ENCODE measurements at places on chromosomes 11 and 22.
A peak's percentile ranks its signal among the peaks of the same experiment; 100 is the strongest.

DNA sequence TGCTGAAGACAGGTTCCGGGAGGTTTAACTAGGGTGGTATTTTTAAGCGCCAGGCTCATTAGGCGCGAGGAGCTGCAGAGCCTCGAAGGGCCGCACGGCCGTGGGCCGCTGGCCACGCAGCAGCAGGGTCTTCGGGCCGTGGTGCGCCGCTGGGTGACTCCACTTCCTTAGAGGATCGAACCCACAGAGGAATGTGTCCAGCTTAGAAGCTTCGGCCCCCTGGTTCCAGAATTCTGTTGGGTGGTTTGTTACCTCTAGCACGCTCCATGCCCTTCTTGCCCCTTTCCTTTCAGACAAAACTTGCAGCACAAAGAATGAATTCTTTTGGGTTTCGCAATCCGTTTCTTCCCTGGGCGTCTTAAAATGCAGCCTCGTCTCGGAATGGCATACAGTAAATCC is 773 bp upstream of the PATL1 start:
- no peak for DNase-seq

GRCh38 chr11:73323464-73323863 is 15.4 kb downstream of the ARHGEF17 start:
- DNase-seq, result peak; percentile 91

DNA sequence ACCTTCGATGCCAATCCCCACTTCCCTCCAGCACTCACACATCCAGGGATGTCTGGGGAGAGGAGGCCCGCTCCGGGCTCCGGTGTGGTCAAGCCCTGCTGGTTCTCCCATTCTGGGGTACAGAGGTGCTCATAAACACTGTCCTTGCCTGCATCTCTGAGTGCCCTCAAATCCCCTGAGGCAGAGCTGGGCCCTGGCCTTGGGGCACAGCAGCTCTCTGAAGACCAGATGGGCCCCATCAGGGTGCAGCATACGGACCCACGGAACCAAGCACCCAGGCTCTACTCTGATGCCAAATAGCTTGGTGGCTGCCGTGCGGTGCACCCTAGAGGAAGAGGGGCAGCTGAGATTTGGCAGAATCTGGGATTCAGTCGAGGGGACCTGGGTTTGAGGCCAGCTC is 35.7 kb upstream of the NNMT start:
- no peak for DNase-seq

DNA sequence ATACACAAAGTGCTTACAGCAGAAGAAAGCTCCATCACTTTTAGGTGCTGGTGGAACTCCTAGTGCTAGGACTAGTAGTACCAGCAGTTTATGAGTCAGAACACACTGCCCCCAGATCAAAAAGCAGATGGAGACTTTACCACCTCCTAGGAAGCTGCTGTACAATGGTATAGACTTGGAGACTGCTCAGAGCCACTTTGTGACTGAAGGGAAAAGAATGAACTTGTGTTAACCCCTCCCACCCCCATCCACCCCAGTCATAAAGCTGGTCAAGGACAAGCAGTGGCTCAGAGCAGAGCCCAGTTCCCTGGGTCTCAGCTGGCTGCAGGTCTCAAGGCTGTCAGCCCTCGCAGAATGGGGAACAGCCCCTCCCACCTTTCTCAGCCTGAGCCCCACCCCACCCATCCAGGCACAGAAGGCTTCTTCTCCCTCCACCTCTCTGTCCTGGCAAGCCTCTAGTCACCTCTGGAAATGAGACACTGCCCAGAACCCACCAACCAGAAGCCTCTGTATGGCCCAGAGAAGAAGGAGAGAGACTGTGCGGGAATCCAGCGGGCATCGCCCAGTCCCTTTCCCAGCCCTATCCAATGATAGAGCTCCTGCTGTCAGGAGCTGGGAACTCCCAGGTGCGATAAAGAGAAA is 23.8 kb downstream of the PACSIN2 start:
- peak; percentile 25 for DNase-seq

- no peak for DNase-seq
Measured at GRCh38 chr11:1513326-1514296, 27.0 kb upstream of the MOB2 start.

DNA sequence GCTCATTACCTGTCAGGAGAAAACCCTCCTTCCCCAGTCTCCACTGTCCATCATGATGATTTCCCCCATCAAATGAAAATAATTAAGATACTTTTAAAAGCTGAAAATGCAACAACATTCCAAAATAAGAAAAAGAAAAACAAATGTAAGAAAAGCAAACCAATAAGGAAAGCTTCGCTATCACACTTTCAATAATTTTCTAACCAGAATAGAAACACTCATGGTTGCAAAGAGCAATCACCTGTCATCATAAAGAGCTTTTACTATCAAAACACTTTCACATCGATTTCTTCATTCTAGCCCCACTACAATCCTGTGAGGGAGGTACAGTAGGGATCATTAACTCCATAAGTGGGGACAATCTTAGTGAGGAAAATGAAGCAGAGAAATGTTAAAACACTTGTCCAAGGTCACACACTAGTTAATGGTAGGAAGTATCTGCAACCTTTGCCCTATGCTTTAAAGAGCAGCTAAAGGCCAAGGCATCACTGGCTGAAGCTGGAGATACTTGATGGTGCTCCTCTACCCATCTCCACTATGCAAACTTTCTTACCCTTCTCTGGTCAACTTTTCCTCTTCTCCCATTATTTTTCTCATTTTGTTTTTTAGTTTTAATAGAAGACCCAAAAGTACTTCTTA is 2.6 kb downstream of the RBM4B start:
- no peak for DNase-seq

DNA sequence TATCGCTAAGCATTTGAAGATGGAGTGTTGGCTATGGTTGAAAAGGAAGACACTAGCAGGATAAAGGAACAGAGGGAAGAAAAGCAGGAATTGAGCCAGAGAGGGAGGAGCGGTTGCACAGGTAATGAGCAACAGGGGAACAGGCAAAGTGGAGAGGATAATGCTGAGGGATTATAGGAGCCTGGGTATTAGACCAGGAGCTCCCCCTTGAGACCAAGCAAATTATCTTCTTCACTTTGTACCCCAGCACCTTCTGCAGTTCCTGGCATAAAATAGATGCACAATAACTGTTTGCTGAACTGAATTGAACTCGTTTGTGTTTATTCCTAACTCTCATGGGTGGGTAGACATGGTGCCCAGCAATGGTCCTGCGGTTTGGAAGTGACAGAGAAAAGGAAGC is 54.6 kb upstream of the OR5P2 start:
- DNase-seq, result no peak

- DNase-seq, result no peak
Measured at GRCh38 chr11:38510041-38510440, 1912.0 kb upstream of the RAG2 start.

- DNase-seq, result no peak
Measured at GRCh38 chr22:40919446-40919845, 31.7 kb upstream of the RBX1 start.

GRCh38 chr22:22086501-22087158 is 104.0 kb upstream of the TOP3B start:
- DNase-seq, result no peak

GRCh38 chr11:125164422-125165110 is at the start of gene PKNOX2:
PKNOX2 (plus strand) TSS chr11:125164751; CDS start chr11:125351306, 186,555 bp downstream.
- DNase-seq, result peak; percentile 93

- no peak for DNase-seq
Measured at GRCh38 chr22:28183078-28183860, 264.2 kb upstream of the PITPNB start.

- DNase-seq, result no peak
Measured at GRCh38 chr11:36748836-36749235, 150.8 kb upstream of the RAG2 start.

DNA sequence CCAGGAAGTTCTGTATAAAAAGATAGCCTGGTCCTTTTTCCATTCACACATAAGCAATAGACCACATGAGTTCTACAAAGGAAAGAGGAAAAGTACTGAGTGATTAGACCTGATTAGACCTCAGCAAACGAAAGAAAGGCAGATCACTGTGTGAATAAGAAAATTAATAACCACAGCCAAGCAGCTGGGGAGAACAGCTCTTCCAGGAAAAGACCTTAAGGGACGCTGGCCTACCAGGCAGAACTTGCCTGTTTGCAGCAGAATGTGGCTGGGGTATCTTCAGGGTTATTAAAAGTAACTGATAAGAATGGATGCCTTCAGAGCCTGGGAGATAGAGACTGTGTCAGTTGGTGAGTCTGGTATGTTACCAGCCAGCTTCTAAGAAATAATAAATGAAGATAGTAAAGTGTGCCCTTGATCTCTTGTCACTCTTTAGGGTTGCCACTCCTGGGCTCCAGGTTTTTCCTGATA is 172.9 kb downstream of the DBX1 start:
- no peak for DNase-seq

- DNase-seq, result no peak
Measured at GRCh38 chr11:19365743-19366410, 125.1 kb upstream of the E2F8 start.

GRCh38 chr11:80598905-80599304 is 1158.1 kb upstream of the TENM4 start:
- DNase-seq, result no peak

- no peak for DNase-seq
Measured at GRCh38 chr11:67493548-67494370, 10.9 kb downstream of the AIP start.
